Renal cortical epithelial cell (primary cell): ENCODE measurements at places on chromosomes 5 and 9. TPM values are rescaled to one million over a fixed set of nuclear protein-coding genes. Genes with fewer than 3 reads are reported as not detected.
A peak's percentile ranks its signal among the peaks of the same experiment; 100 is the strongest.

DNA sequence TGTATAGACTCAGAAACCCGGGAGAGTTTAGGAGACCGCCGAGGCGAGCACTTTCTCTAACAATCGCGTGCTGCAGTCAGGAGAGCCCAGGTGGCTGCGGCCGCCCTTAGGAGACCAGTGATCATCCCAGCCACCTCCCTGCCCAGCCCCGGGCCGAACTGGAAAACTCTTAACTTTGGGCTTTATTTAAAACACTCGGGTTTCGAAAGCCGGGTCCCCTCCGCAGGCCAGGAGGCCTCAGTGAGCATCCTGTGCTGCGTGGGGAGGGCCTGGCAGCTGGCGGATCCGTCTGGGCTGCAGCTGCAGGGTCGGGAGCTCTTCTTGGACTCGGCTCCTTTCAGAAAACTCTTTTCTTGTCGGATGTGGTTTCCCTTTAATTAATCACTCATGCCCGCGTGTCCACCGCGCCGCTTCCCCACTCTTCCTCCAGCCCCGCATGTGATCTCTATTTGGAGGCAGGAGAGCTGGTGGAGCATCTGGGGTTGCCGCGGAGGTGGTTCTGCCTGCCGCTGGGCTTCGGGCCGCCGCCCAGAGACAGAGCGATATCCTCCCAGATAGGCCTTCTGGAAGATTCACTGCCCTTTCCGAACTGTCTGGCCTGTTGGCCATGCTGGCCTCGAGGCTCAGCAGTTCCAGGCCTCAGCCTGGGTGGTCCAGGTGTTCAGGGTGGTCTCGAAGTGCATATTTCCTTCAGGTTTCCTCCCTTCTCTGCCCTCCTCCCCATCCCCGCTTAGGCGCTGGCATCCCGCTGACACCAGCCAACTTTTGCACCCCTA lies 59.5 kb downstream of the TMEM174 start:
- DNase-seq, result no peak

- DNase-seq, result peak; percentile 7
These were observed 103.6 kb upstream of the PAM start for GRCh38 chr5:102651466-102651865.

- DNase-seq, result no peak
These were observed 650.0 kb upstream of the ZNF608 start for GRCh38 chr5:125396462-125396861.

GRCh38 chr5:98771382-98772109 lies 1.9 kb upstream of the RGMB start:
- DNase-seq, result peak; percentile 89

DNA sequence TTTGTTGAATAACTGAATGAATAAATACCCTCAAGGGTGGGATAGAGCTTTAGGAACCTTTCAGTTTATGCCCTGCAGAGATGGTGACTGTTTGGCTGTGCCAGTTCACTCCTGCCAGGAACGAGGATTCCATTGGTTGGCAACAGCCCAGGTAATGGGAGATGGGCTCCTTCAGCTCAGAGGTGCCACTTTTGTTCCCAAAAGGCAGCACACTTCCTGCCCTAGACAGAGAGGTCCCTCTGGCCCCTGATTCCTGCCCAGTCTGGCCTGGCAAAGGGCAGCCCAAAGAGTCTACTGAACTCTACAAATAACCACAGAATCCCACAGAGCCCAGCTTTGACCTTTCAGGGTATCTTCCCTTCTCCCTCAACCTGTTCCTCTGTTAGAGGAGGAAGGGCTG lies 1.6 kb downstream of the C9orf152 start:
- DNase-seq, result no peak

GRCh38 chr5:163508753-163509152 lies 3.3 kb downstream of the MAT2B start:
- DNase-seq, result no peak

The TAF11L5 gene
- not detected in 2 replicates for total RNA-seq

The PCDHGC4 gene
- 1.1 TPM in 1 of 2 replicates, not detected in the other for total RNA-seq

GRCh38 chr5:43215073-43215631 lies 23.1 kb downstream of the NIM1K start:
- no peak for DNase-seq

DNA sequence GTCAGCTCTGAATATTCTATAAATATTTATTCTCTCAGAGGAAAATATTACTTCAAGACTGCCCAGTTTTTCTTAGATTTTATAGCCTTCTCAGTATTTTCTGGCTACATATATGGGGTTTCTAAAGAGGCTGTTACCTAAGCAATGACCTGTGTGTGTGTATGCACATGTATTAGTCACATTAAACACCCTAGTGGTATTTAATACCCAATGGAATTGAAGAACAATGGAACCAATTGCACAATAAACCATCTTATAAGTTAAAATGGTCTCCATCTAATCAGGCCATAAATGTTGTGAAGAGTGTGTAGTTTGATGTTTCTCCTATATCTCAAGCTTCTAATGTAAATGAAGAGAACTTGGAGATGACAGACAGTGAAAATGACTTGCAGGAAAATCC lies 450.0 kb downstream of the SPATA31D1 start:
- DNase-seq, result no peak
